ENCODE measurements at places on chromosomes 6 and 20. TPM values are rescaled to one million over a fixed set of nuclear protein-coding genes. Genes with fewer than 3 reads are reported as not detected.

GRCh38 chr6:130381012-130381411 lies 15.2 kb downstream of the TMEM200A start:
- DNase-seq = no peak
- no peaks in the 10 kb centered on the region for H3K36me3 ChIP-seq
- H3K4me3 ChIP-seq = no peak overlapping the region
- H3K27me3 ChIP-seq = no peaks in the 10 kb centered on the region

DNA sequence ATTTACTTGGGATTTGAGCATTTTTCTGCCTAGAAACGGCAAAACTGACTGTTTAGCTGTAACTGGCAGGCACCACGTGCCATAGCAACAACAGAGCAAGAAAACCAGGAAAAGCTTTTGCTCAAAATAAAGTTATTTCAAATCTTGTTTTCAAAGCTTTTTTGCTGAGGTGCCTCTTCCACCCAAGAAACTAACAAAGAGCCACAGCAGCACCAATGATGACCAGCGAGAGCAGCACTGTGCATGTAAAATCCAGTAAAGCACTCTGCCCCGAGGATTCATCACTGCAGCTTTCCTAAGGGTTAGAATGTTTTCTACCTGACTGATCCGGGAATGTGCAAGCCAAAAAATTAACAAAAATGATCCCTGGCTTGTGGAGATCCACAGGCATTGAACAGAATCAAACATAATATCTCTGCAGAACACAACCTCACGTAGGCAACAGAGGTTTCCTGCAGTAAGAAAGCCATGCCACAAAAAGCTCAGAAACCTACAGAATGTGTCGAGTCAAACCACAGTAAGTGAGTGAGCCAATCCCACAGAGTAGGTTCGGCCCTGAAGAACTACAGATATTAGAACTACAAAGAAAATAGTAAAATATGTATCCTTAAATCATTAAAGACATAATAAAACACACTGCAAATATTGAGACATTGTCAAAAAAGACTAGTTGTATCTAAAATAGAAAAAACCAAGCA lies 7.4 kb upstream of the ULBP3 start:
- no peak for DNase-seq
- no peaks in the 10 kb centered on the region for H3K27me3 ChIP-seq
- no peak overlapping the region for H3K27ac ChIP-seq
- no peak overlapping the region for H3K4me3 ChIP-seq
- H3K4me1 ChIP-seq = no peaks in the 10 kb centered on the region

Gene UFL1
- total RNA-seq = 15.4 TPM

Gene OVOL2
- total RNA-seq = not detected

GRCh38 chr6:2543321-2543720 lies 207.4 kb downstream of the MYLK4 start:
- no peak overlapping the region for H3K27ac ChIP-seq
- H3K27me3 ChIP-seq = no peaks in the 10 kb centered on the region
- DNase-seq = no peak
- no peak overlapping the region for H3K4me3 ChIP-seq
- no peaks in the 10 kb centered on the region for H3K36me3 ChIP-seq

Gene PPIL1
- total RNA-seq = 23.8 TPM

Data from right lobe of liver (tissue), 6 donors.